ENCODE measurements at places on chromosomes 3 and 15.
A peak's percentile ranks its signal among the peaks of the same experiment; 100 is the strongest.

GRCh38 chr15:41838400-41838897 lies at the start of gene PLA2G4B:
Gene PLA2G4B, plus strand, starts transcription at chr15:41838847. Its CDS starts 67 bp downstream, at chr15:41838914.
- no peak for DNase-seq

DNA sequence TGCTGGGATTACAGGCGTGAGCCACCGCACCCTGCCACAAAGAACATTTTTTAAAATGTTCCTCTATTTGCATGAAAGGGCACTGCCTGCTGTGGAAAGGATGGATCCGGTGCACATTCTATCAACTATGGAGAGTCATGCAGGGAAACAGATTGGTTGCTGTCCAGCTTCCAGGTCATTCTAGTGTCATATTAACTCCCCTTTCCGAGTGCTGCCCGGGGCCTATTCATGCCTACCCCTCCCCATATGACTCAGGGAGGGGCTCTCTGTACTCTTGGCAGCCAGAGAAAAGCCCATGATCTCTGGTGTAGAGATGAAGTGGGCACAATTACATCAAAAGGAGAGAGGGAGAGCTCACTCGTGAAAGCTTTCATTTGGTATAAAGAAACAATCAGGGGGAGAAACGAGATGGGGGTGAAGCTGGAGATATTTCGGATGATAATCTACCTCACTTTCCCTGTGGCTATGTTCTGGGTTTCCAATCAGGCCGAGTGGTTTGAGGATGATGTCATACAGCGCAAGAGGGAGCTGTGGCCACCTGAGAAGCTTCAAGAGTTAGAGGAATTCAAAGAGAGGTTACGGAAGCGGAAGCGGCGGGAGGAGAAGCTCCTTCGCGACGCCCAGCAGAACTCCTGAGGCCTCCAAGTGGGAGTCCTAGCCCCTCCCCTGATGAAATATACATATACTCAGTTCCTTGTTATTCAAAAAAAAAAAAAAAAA lies 16.1 kb upstream of the AHSG start:
- no peak for DNase-seq

GRCh38 chr3:57544181-57545125 lies at the start of gene DNAH12:
Gene DNAH12, minus strand, starts transcription at chr3:57544344. Its CDS starts 1,474 bp downstream, at chr3:57542870.
- no peak for DNase-seq

DNA sequence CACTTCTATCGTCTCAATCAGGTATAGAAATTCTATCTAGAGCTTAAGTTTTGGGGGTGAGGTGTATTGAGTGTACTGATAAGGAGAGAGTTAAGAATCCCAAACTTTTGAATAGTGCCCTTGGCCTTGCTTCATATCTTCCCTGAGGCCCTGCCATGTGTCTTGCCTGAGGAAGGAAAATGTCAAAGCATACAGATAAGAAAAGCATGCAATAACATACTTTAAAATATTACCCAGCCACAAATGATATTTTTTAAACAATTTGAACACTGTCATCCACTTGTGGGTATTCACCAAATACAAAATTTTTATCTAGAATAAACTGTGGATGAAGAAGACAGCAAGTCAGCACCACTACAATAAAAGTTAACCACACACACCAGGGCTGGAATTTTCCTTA lies 631.0 kb upstream of the ALCAM start:
- no peak for DNase-seq

DNA sequence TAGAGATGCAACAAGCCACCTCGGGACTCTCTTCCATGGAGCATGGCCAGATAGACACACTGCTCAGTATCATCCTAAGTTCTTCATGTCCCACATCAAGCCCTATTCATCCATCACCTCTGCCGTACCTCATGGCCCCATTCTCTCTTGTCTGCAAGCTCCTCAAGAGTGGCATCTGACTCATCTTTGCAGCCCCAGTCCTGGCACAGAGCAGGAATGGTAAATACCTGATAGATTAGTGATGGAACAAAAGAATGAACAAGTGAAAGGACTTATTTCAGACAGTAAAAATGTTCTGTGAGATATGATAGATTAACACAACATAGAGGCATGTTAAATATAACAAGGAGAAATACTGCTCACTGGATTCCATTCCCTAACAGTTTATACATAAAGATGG lies 176.4 kb downstream of the ISL2 start:
- no peak for DNase-seq

DNA sequence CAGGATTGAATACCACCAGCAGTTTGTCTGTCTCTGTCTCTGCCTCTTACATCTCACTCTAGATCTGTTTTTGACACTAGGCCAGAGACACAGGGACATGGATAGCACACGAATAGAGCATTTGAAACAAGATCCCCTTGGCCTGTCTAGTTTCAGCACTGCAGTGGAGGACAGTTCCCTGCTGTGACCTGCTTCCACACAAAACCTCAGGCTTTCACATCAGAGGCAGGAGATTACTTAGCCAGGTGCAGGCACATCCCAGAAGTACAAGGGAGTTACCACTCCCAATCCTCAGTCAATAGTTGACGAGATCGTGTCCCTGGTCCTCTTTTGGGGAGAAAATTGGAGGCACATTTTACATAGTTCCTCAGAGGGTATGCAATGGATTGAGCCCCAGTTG lies 34.0 kb upstream of the CCK start:
- peak; percentile 6 for DNase-seq
